ENCODE measurements at places on chromosomes 1 and 21. TPM values are rescaled to one million over a fixed set of nuclear protein-coding genes. Genes with fewer than 3 reads are reported as not detected.

The CD48 gene
- total RNA-seq, result 347 TPM

The PPIH gene
- 117 TPM for total RNA-seq

The CR1L gene
- total RNA-seq, result not detected

The OR2L8 gene
- not detected for total RNA-seq

The LTN1 gene
- total RNA-seq, result 20.6 TPM

The ACTA1 gene
- not detected for total RNA-seq

The GTF2B gene
- 44.0 TPM for total RNA-seq

The LRRC8B gene
- total RNA-seq, result 73.0 TPM

The VWA5B1 gene
- not detected for total RNA-seq

The KLF17 gene
- total RNA-seq, result not detected

The GSTM1 gene
- total RNA-seq, result 30.4 TPM

The JAK1 gene
- total RNA-seq, result 85.1 TPM

The LEFTY2 gene
- not detected for total RNA-seq

The MFSD2A gene
- total RNA-seq, result 31.8 TPM

The MASP2 gene
- total RNA-seq, result 0.50 TPM

Measured in activated T-cell treated with anti-CD3 and anti-CD28 coated beads, Interleukin-2, amount 50 U/mL, for 4 hours (primary cell).